Stimulated activated CD8-positive, alpha-beta memory T cell treated with anti-CD3 and anti-CD28 coated beads, Interleukin-4, amount 100 ng/mL, for 1 hour (primary cell): ENCODE measurements at places on chromosomes 6 and 20.

DNA sequence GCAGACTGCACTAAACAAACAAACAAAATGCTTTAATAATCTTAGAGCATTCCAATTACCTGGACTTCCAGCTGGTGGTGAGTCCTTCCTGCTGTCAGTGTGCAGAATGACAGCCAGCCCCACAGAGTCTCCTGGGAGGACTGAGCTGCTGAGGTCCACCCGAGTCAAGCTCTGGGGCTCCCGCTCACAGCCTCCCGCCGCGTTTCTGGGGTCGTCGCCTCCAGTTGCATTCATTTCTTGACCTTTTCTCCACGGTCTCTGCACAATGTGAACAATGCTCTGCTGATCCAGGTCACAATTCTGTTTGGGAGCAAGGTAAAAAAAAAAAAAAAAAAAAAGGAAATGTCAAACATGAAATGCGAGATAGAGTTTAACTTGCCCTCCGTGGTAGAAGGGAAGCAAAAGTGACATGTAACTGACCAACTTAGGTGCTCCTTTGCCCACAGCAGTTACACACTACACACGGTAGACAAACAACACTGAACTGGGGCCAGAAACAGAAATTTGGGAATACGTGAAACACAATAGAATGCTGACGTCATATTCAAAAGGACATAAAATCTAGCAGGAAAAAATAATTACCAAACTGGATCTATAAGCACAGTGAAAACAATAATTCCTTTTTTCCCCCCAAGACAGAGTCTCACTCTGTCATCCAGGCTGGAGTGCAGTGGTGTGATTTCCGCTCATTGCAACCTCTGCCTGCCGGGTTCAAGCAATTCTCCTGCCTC lies 464.9 kb downstream of the PRKN start:
- DNase-seq = no peak

GRCh38 chr6:41463062-41463930 lies 82.9 kb upstream of the FOXP4 start:
- no peak for DNase-seq

- no peak for DNase-seq
Observed at GRCh38 chr20:41320976-41321375, 3.4 kb upstream of the ZHX3 start.

- no peak for DNase-seq
Observed at GRCh38 chr6:3739311-3739897, 12.1 kb downstream of the PXDC1 start.

- DNase-seq = no peak
Observed at GRCh38 chr20:60108397-60108796, 150.2 kb downstream of the CDH26 start.

- no peak for DNase-seq
Observed at GRCh38 chr20:21048841-21049273, 57.3 kb downstream of the LINC00237 start.

GRCh38 chr20:46240065-46240464 lies 68.2 kb downstream of the CDH22 start:
- no peak for DNase-seq

DNA sequence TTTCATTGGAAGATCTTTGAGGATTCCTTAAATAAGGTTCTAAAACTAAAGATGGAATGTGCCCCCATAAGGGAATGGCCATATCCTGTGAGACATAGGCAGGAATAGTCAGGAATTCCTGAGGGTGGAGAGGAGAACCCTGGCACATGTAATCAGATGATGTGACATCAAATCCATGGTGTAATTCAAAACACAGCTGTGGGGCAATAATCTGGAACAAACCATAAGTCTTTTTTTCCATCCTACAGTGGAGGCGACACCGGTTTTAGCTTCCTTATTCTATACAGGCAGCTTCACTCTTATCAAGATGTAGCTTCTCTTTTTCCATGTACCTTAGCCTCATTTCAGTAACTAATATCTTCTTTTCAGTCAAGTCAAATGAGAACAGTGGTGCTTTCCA lies 133.6 kb upstream of the CITED2 start:
- no peak for DNase-seq

DNA sequence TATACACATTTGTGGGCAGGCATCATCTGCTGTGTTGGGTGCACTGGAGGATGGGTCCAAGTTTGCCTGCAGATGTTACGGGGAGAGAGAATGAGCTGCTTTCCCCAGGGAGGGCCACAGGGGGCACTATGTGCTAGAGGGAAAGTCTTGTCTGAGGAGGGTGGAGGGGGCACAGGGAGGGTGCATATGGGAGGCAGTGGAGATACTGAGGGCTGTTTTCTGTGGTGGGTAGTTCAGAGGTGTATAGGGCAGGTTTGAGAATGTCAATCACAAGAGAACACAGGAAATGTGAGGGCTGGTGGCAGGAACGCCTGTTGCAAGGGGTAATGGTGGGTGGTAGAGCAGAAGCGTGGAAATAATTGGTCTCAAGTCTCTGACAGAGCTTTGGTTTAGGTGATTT lies 7.7 kb upstream of the PTPRA start:
- no peak for DNase-seq

DNA sequence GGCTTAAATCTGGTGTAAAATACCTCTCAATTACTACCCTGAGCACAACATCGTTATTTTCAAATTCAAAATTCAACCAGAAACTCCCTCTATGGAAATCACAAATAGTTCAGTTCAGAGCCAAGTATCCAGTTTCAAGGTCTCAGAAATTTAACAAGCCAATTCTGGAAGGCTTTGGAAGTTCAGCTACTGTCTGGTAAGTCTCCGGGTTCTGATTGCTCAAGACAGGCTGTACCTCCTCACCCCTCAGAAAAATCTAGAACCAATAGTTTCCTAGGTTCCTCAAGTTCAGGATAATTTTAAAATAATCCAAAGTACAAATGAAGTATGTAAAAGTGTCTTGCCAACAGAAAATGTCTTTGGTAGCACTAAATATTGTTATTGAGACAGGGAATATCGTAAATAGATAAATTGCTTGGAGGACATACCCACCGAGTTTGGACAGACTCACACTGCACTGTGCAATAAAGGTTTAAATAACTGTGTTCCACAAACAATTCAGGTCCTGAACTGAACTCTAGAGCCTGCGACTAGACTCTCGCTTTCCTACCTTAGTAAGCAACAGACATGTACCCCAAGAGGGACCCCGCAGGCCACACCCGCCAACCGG lies 729 bp downstream of the ATG5 start:
- no peak for DNase-seq

DNA sequence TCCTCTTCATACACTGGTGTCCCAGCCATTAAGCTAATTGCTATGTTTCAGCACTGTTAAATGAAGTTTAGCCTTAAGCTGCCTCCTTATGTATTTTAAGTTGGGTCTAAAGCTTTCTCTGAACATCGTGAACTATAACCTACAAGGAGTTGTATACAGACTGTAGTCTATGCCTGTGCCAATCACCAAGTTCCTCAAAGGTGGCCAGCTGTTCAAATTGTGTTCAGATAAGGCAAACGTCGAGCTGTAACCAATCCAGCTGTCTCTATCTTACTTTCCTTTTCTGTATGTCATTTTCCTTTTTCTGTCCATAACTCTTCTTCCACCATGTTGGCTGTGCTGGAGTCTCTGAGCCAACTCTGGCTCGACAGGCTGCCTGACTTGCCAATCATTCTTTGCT lies 199.6 kb downstream of the OGFRL1 start:
- DNase-seq = no peak

- DNase-seq = no peak
Observed at GRCh38 chr6:14010275-14010674, 85.5 kb downstream of the RNF182 start.
